ENCODE measurements at places on chromosomes 11 and 22.

DNA sequence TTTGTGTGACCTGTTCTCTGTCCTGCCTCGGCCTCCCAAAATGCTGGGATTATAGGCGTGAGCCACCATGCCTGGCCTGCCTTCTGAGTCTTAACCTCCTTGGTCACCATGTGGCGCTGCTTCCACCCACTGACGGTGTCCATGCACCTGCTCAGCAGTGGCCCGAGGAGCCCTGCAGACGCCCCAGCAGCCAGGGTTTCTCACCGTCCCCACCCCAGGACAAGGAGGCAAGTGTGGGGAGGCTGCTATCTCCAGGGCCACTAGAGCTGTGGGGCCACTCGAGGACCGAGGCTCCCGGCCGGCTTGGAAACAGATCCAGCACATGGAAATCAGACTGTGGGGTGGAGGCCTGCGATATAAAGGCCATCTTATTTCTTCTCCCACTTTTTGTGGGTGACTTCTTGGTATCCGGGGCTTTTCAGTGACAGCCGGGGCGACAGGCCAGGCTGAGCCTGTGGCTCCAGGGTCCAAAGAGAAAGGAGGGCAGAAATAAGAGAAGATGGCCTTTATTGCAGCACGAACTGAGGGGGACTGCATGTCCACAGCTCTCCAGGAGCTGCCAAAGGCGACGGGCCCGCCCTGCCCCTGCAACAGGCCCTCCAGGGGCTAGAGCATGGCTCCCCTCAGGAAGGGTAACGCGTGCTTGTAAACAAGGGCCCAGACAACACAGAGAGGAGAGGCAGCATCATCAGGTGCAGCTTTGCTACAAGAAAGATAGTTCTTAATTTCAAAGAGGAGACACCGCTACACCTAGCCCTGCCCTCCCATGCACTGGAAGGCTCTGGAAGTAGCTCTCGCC is 15.0 kb downstream of the TSPO start:
- DNase-seq = no peak

GRCh38 chr11:6745465-6746015 is 26.2 kb downstream of the OR2AG2 start:
- DNase-seq = no peak

DNA sequence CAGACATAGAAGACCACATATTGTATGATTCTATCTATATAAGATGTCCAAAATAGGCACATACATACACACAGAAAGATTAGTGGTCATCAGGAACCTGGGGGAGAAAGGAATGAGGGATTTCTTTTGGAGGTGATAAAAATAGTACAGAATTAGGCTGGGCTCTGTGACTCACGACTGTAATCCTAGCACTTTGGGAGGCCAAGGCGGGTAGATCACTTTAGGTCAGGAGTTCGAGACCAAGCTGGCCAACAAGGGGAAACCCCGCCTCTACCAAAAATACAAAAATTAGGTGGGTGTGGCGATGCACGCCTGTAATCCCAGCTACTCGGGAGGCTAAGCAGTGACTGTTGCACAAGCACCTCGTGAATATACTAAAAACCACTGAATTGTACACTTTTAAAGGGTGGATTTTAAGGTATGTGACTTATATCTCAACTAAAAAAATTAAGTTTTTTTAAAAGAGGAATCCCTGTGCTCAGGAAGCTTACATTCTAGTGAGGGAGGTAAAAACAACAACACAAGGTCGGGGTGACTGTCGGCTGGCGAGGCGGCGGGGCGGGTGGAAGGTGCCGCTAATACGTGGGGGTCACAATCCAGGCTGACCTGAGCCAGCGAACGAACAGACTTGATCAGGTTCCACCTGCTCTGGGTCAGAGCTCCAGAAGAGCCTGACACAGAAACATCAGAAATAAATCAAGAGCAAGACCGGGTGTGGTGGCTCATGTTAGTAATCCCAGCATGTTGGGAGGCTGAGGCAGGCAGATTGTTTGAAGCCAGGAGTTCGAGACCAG is 25.3 kb upstream of the TESMIN start:
- DNase-seq = no peak

DNA sequence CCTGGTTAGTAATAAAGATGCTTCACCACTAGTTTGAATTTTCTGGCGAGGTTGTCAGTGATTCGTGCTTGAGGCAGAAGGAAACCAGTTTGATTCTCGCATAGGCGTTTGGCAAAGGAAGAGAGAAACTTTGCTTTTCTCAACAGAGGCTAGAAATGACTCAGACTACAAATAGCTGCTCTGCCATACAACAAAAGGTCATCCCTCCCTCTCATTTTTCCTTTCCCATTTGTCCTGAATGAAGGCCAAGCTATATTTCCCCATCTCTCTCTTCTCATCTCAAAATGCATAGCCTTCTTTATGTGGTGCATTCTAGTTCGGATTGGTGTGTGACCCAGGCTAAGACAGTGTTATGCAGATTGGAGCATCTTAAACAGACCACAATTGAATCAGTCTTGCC is 741.4 kb downstream of the NTM start:
- DNase-seq = no peak

DNA sequence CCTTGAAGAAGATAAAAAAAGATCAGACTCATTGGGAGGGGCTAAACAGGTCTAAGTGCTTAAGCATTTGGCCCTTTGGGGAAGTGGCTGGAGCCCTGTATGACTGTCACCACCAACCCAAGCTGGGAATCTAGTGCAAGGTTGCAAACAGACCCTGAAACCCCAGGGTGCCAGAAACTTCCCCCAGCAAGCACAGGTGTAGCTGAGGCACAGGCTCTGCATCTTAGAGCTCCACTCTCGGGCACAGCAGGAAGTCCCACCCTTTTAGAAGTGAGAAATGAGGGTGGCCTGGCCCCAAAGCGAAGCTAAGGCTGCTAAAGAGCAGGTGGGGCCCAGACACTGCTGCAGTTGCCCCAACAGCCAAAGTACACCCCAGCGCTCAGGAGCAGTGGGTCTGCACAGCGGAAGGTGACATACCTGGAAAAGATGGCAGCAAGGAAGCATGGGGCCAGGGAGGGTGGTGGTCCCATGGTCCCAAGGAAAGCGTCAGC is 5.8 kb upstream of the KDM2A start:
- no peak for DNase-seq

DNA sequence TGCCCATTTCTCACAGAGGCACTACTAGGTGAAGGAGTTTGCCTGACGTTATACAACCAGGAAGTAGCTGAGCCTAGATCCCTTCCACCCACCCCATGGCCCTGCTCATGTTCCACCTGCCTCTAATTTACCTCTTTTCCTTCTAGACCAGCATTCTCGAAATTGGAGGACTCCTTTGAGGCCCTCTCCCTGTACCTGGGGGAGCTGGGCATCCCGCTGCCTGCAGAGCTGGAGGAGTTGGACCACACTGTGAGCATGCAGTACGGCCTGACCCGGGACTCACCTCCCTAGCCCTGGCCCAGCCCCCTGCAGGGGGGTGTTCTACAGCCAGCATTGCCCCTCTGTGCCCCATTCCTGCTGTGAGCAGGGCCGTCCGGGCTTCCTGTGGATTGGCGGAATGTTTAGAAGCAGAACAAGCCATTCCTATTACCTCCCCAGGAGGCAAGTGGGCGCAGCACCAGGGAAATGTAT is 14.1 kb downstream of the PIK3IP1 start:
- DNase-seq = no peak
